Sigmoid colon (tissue), 7 donors: ENCODE measurements at places on chromosomes 6 and 20. TPM values are rescaled to one million over a fixed set of nuclear protein-coding genes. Genes with fewer than 3 reads are reported as not detected.

Gene RGS19
- total RNA-seq: 11.6 TPM

DNA sequence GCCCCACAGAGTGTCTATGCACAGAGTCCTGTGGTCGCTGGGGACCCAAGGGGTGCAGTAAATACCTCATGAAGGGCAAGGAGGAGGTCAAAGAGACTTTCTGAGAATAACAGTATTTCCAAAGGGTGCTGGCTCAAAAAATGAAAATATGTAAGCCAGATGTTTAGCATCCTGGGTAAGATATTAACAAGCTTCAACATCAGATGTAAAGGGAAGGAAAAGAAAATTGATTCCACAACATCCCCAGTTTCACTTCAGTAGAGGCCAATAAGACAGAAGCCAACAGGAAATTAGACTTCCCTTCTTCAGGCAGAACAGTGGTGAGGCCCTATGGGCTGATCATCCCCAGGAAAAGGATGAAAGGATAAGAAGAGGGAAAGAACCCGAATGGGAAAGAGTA, 434.7 kb downstream of the PRKN start:
- DNase-seq: no peak

- no peak for DNase-seq
These were observed 24.6 kb upstream of the TAAR1 start for GRCh38 chr6:132683543-132683942.

- DNase-seq: no peak
These were observed 29.1 kb upstream of the ZC3H12D start for GRCh38 chr6:149513915-149514314.

Gene MACROD2
- 9.3 TPM for total RNA-seq

GRCh38 chr6:816510-817084, 123.7 kb upstream of the EXOC2 start:
- no peak for DNase-seq

DNA sequence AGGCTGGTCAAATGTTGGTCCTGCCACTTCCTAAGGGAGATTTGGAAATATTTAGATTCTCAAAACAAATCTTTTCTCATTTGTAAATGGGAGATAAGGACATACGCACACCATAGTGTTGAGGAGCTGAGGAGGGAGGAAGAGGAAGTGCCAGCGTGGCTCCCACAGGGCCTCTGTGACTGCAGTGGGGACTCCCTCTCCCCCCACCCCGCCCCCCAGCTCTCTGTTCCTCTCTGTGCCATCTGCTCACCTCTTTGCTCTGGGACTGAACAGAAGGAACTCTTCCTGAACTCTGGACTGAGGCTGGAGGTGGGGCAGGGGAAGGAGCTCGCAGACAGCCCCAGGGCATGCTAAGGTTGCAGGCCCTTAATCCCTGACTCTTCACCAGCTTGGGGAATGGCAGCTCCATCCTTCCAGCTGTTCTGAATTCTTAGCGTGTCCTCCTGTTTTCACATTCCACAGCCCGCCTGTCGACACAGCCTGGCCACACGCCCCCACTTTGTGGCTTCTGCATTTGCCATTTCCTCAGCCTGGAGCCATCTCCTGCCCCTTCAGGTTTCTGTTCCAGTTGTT, 11.4 kb downstream of the DDX27 start:
- peak; percentile 69 for DNase-seq

Gene CCN6
- total RNA-seq: not detected

Gene ETV7
- 2.2 TPM for total RNA-seq
